ENCODE measurements at places on chromosomes 7 and 10.

DNA sequence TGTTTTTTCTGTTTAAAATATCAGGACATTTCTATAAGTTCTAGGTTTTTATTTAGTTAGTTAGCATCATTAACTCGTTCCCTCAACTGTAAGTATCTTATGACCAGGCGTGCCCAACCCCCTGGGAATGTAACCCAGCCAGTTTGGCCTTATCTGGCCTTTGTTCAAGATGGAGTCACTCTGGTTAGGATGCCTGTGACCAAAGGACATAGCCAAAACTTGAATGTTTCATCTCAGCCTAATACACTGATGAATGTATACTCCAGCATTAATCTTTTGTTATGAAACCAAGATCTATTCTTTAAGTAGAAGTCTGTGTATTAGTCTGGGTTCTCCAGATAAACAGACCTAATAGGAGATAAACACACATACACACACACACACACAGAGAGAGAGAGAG lies 231.4 kb downstream of the NSUN6 start:
- no peak for DNase-seq

DNA sequence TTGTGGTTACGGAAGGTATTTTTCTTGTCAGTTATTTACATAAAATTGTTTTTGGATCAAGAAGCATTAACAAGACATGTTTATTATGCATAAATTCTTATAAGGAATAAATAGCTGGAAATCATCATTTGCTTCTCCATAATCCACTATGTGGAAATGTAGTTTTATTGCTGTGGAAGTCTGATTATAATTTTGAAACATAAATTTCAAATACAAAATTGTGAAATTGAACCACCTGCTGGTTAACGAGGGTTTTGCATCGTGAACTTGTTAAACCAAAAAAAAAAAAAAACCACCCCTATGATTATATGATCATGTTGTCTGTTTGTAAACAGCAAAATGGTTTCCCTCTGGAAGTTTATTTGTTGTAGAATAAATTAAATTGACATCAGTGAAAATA lies 25.9 kb downstream of the ABRAXAS2 start:
- no peak for DNase-seq

DNA sequence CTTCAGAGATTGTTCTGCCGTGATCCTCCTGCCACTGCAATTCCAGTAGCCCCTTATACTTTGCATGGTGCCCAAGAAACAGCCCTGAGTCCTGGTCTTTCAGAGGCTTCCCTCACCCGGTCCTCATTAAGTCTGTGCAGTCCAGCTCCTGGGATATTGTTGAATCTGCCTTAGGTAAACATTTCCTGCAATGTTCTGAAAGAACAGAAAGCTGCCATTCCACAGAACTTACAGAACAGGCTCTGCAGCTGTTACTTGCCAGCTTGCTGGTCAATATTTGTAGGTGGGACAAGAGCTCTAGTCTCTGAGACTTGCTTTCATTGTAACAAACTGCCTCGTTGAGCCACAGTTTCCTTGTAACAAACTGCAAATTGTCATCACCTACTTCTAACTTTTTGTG lies 115.0 kb upstream of the KIF5B start:
- DNase-seq, result no peak

- no peak for DNase-seq
Observed at GRCh38 chr7:131836733-131837132, 280.3 kb upstream of the PODXL start.

- DNase-seq, result no peak
Observed at GRCh38 chr10:71075759-71076472, 136.5 kb upstream of the UNC5B start.

- DNase-seq, result no peak
Observed at GRCh38 chr7:48515171-48515570, 343.9 kb downstream of the ABCA13 start.

DNA sequence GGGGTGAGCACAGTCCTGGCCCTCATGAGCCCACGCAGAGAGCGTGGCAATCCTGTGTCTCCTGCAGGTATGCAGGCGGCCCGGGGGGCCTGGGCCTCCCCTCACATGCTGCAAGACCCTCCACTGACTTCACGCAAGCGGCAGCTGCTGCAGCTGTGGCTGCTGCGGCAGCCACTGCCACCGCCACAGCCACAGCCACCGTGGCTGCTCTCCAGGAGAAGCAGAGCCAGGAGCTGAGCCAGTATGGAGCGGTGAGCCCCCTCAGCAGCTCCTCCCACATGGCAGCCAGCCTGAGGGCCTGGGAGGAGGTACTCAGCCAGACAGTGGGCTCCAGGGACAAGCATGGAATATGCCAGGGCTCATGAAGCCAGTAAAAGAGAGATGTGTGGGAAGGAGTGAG lies 8.7 kb downstream of the ZMIZ2 start:
- no peak for DNase-seq

DNA sequence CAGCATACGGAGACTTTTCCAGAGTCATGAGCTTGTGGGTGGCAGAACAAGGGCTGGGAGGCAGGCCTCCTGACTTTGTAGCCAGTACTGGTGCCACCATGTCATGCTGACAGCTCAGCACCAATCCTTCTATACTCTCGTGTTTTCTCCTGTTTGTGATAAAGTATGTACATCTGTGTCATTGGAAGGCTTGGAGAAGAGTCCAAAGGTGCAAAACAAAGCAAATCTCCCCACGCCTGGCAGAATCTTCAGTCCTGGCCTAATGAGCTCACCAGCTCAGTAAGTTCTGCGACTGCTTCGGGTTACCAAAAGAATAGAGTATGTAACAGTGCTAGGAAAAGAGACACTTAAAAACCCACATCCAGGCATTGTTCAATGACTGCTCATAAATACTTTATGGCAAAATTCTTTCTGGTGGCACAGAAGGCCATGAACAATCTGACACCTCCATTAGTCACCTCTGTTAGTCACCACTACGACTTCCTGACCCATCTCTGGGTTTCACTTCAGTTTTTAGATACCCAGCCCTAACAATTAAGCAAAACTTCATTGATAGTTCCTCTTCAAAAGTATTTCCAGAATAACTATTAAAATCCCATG lies 24.5 kb downstream of the STEAP1 start:
- no peak for DNase-seq

DNA sequence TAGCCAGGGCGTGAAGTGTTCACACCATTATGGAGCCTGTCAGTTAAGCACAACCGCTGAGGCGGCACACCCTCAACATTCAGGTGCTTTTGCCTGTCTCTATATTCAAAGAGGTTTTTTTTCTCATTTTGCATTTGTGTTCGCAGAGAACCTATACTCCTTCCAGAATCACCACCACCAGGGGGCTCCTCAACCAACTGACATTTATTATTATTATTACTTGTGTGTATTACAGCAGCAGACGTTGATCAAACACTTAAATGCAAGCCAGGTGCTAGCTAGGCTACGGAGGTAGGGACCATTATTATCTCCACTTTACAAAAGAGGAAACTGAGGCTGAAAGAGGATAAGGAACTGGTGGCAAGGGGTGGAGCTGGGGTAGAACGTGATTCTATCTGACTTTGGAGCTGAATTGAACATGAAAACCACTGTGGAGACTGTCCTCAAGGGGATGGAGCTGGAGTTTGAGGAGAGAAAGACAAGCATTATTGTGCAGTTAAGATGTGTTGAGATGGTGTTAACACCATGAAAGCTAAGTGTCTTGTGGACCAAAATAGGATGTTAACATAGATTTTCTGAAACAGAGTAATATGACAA lies 133.8 kb upstream of the PLXNA4 start:
- DNase-seq, result no peak

GRCh38 chr7:70735313-70735712 lies 396.6 kb upstream of the GALNT17 start:
- DNase-seq, result no peak

DNA sequence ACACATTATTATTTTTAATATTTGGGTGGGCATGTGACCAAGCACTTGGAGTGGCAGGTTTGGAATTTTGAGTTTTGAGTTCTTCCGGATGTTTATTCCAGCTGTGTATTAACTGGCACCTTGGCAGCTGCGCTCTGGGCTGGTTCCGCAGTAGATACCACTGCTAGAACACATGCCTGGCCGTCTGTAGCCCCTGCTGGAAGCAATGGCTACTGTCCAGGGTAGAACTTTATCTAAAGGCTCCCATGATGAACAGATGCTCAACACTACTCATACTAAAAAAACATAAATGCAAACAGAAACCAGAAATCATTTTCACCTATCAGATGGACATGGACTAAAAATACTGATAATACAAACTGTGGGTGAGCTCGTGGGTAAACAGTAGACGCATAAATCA lies 19.4 kb upstream of the SH3PXD2A start:
- no peak for DNase-seq

GRCh38 chr10:28097633-28098032 lies 98.8 kb upstream of the ODAD2 start:
- DNase-seq, result no peak

DNA sequence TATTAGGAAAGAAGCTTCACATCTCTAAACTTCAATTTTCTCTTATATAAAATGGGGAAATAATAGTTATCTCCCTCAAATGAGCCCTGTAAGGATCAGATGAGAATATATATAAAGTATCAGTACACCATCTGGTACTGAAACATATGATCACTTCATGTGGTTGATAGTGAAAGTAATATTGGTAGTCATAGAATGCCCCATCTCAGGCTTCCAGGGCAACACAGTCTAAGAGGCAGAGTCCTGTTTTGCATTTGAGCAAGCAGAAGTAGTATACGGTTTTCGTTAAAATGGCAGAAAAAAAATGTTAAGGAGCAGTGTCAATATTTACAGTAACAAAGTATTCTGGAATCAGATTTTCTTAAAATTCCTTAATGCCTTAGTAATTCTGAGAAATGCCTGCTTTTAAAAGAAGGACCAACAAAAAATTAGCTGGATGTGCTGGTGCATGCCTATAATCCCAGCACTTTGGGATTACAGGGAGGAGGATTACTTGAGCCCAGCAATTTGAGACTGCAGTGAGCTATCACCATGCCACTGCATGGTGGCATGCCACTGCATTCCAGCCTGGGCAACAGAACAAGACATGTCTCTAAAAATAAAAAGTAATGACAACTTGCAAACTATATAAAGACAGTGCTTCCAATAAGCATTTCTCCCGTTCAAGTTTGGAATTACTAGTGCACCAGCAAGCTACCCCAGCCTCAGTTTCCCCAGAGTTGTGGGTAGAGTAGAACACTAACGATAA lies 19.8 kb downstream of the KBTBD2 start:
- DNase-seq, result no peak

GRCh38 chr7:146735992-146736391 lies 619.4 kb downstream of the CNTNAP2 start:
- no peak for DNase-seq

- DNase-seq, result no peak
Observed at GRCh38 chr7:27105301-27106031, 3.0 kb upstream of the HOXA2 start.

- DNase-seq, result no peak
Observed at GRCh38 chr7:45342236-45342635, 184.6 kb downstream of the RAMP3 start.

GRCh38 chr7:38016567-38016966 lies 96.1 kb downstream of the EPDR1 start:
- no peak for DNase-seq

DNA sequence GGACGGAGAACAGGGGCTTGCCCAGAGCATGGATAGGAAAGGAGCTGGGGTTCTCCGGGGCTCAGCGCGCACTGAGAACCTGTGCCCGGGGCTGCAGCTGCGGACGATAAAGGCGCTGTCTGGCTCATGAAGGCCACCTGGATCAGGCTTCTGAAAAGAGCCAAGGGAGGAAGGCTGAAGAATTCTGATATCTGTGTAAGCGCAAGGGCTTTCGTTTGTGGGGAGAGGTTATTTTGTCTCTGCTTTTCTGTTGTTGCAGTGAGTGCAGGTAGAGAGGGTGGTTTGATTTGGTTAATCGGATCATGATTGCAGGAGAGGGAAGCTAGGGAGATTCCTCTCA lies 250.5 kb downstream of the NSUN6 start:
- no peak for DNase-seq

All from stimulated activated CD4-positive, alpha-beta T cell treated with anti-CD3 and anti-CD28 coated beads, Interleukin-1b, Interleukin-23, amount 100 ng/mL, for 1 hour (primary cell).